ENCODE measurements at places on chromosomes 13 and 19.
A peak's percentile ranks its signal among the peaks of the same experiment; 100 is the strongest.

- ATAC-seq = no peak
- H3K27me3 ChIP-seq = peaks cover 7% of the 10 kb centered on the region
- H3K4me3 ChIP-seq = no peak overlapping the region
- H3K36me3 ChIP-seq = no peaks in the 10 kb centered on the region
- H3K4me1 ChIP-seq = no peaks in the 10 kb centered on the region
Observed at GRCh38 chr13:103006641-103007426, 59.4 kb downstream of the SLC10A2 start.

DNA sequence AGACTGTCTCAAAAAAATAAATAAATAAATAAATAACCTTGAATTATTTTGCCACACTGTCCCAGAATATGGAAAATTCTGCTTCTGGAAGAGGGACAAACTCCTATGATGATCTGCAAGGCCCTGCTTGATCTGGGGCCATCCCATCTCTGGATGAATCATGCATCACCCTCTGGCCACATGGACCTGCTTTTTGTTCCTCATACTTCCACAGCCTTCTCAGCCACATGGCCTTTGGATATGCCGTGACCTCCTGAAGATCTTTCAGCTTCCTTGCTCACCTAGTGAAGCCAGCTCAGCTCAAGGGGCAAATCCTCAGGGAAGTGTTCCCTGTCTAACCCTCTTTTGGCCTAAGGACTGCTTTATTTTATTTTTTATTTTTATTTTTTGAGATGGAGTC, 10.3 kb downstream of the IER2 start:
- H3K27ac ChIP-seq = no peak overlapping the region
- H3K4me1 ChIP-seq = peaks cover 27% of the 10 kb centered on the region
- no peak for ATAC-seq
- H3K27me3 ChIP-seq = no peaks in the 10 kb centered on the region
- no peak overlapping the region for H3K4me3 ChIP-seq
- H3K36me3 ChIP-seq = peaks cover 12% of the 10 kb centered on the region

GRCh38 chr19:49498475-49498874, 2.2 kb downstream of the RPS11 start:
- H3K27me3 ChIP-seq = no peaks in the 10 kb centered on the region
- H3K4me1 ChIP-seq = peaks cover 11% of the 10 kb centered on the region
- H3K36me3 ChIP-seq = peaks cover 53% of the 10 kb centered on the region
- H3K4me3 ChIP-seq = peak overlapping the region; percentile 91

DNA sequence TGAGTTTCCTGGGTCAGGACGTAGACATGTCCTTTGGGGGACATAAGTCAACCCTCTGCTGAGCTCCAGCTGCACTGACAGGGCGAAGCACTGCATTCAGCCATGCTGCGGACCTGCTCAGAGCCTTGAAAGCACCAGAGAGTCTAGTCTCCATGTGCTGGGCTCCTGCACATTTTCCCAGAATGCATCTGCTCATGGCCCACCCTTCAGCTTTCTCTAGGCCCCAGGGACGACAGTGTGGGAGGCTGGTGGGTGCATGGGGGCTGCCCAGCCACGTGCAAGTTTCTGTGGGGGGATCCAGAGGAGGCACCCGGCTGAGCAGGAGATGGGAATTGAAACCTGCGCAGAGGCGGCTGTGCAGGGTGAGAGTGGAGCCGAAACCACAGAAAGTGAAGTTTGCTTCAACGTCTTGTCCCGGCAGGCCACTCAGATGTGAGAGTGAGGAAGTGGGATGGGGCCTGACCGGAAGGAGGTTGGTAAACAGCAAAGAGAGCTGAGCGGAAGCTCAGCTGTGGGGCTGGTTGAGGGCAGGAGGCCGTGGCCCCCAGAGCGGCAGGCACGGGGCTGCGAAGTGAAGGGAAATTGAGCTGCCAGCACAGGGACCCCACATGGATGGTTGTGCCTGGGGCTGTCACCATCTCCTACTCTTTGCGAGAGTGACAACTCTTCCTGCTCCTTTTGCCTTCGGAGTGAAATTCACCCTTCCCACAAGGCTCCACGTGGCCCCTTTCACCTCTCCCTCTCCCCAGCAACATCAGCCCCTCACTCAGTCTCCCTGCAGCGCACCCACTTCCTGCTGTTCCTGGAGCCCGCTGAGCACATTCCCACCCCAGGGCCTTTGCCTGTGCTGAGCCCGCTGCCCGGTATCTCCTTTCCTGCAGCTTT, 11.8 kb downstream of the PGLS start:
- H3K27ac ChIP-seq = peak overlapping the region; percentile 94
- ATAC-seq = peak; percentile 92
- no peaks in the 10 kb centered on the region for H3K27me3 ChIP-seq
- H3K36me3 ChIP-seq = no peaks in the 10 kb centered on the region
- H3K4me3 ChIP-seq = peak overlapping the region; percentile 71
- H3K4me1 ChIP-seq = peaks cover 13% of the 10 kb centered on the region

DNA sequence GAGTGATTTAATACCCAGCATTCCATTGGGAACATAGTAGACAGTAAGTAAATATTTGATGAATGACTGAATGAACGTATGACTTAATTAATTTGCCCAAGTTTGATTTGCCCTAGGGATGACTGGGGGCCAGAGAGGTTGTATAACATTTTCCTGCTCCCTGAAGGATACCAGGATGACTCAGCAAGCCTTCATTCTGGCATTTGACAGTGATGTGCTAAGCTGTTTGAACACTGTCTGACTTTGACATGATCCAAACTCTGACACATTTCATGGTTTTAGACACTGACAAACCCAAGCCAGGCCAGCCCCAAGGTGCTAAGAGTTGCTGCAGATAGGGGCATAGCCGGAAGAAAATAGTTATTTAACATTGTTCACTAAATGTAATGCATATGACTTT, 53.4 kb upstream of the KLF12 start:
- no peak overlapping the region for H3K27ac ChIP-seq
- H3K4me3 ChIP-seq = no peak overlapping the region
- no peak for ATAC-seq
- no peaks in the 10 kb centered on the region for H3K27me3 ChIP-seq
- peaks cover 4% of the 10 kb centered on the region for H3K4me1 ChIP-seq
- H3K36me3 ChIP-seq = no peaks in the 10 kb centered on the region

All from activated T-helper 17 cell treated with anti-CD3 and anti-CD28 coated beads, Interleukin-2, amount 50 U/mL, for 72 hours (primary cell).